Omental fat pad (tissue), 4 donors: ENCODE measurements at places on chromosomes 5 and 9.

DNA sequence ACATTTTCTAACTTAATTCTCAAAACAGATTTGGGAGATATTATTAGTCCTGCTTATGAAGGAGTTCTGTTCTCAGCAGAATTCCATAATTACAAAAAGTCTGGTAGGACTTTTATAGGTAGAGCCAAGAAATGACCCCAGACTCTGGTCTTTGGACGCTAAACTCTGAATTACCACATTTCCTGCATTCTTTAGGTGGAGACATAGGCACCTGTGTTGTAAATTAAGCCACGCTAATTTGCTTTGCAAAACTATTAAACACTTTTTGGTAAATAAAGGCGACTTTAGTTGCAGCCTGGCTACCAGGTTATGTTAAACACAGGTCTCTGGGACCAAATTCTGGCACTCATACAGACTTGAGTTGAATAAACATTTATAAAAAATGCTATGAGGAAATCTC, 77.7 kb downstream of the C9orf152 start:
- no peak for DNase-seq

DNA sequence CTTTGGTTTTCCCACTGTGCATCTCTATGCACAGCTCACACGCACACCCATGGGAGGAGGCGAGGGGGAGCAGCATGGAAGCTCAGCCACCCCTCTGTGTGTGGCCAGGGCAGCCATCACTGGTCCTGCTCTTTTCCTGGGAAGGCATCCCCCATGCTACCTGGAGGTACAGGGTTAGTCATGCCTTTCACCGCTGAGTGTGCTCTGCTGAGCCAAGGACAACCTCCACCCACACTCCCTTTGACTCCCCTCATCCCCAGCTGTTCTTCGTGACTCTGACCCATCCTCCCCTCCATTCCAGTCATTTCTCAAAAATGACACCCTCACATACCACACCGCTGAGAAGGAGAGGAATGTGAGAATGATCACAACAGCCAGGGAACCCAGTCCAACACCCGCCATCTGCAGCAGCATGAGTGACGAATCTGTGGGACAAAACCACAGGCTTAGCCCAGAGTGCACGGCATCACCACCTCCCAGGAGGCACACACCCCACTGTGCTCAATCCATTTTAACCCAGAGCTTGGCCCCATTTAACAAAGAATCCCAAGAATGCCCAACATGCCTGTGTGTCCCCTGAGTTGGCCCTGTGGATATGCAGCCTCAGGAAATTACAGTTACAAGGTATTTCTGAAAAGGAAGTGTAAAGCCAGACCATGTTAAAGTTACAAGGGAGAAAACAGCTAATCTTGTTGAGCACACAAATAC, 133.4 kb downstream of the SUSD1 start:
- no peak for DNase-seq

GRCh38 chr9:34139477-34140146, 13.1 kb upstream of the DCAF12 start:
- DNase-seq, result no peak

- DNase-seq, result no peak
Observed at GRCh38 chr9:4048441-4048840, 251.4 kb downstream of the GLIS3 start.

DNA sequence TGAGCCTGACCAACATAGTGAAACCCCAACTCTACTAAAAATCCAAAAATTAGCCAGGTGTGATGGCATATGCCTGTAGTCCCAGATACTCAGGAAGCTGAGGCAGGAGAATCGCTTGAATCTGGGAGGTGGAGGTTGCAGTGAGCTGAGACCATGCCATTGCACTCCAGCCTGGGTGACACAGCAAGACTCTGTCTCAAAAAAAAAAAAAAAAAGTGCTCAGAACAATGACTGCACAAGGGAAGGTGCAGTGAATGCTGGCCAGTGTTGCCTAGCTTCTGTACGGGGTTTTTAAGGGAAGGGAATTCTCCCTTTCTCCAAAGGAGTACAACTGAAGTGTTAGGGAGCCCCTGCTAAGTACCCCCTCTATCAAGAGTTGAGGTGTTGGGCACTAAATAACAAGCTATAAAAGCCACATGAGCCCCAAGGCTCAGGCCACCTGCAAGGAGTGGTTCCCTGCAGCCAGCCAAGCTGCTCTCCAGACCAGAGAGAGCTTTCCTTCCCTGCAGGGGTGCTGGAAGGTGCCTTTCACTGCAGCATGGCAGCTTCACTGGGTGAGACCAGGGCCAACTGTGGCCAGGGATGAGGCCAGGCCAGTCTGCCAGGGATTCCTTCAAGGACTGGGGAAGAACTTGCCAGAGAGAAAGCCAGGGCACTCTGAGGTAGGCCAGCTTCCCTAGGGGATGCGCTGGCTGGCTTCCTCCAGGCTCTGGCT, 14.8 kb downstream of the GADD45G start:
- no peak for DNase-seq

DNA sequence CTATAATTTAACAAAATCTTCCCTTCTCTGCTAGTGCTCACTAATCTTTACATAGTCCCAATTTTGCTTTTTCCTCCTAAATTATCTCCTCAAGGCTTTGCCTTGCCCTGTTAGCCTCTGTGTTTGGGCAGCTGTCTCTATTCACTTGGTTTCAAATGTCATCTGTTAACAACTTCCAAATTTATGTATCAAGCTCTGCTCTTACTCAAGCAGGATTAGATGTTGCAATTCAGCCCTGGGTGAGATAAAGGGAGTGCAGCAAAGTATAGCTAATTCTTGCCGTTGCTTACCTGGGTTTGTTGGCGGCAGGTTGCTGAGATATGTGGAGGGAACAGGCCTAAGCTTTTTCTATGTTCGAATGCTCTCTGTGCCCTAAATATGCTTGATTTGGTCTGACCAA, 483.8 kb downstream of the DMAC1 start:
- DNase-seq, result no peak

DNA sequence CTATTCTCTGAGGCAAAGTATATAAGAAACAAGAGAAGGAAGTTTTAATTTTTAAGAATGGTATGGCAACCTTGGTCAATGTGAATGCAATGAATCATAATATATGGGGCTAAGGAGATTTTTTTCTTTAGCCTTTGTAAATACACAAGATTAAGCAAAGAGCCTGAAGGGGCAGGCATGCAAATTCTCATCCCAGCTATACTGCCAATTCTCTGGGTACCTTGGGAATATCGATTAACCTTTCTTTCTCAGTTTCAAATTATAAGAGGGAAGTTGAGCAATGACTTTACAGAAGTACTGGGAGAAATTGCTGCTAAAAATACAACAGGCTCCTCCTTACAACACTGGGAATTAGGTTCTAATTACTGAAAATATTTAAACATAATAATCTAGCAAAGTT, 97.5 kb downstream of the MRPS27 start:
- DNase-seq, result no peak

DNA sequence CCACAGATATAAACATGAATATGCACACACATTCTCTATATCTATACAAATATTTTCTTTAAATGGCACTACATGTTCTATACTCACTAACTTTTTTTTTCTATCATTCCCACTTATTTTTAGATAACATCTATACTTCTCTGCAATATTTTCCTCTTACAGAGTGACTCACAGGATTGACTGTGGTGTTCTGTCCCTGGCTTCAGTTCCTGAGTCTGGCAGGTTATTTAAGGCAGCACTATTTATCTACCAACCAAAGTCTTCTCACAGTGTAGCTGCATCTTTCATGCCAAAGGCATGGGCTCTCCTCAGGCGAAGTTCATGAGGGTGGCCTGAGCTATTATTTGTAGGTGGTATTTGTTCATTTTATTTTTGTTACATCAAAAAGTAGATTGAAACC, 409.0 kb downstream of the PRR16 start:
- no peak for DNase-seq

DNA sequence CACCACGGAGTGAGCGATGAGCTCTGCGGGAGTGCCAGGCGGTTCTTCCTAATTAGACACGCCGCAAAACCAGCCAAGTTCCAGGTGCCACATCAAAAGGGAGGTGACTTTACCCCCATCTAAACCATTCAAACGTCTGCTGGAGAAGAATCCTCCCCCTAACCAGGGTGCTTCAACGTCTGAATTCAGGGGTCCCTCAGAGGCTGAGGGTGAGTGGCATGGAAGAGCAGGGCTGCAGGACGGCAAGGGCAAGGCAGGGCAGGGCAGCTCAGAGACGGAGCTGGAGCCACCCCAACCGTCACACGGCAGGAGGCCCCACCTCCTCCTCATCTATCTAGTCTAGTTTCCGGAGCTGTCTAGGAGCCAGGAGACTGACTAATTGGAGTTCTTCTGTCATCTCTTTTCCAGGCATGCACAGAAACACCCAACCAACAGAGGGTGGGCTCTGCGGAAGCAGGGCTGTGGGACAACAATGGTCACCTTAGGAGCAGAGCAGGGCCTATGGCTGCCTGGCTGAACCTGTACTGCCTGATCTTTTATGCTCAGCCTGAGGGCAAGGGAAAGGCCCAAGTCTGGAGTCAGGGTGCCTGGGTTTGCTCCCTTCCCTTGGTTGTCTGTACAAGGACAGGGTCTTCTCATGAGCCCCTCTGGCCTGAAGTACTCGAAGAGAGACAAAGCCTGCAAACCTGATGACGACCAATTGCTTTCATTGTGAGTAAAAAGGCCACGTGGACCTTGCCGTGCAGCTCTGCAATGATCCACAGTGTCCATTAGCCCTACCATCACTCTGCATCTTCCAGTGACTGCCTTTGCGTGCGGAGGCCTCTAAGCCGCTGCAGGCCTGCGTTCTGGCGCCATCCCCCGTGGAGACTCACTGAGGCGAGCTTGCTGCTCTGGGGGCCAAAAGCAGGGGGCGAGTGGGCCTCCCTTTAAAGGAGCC, 81.0 kb upstream of the SLC25A51 start:
- DNase-seq, result no peak

- DNase-seq, result peak; percentile 91
Observed at GRCh38 chr5:180868960-180869359, 7.9 kb upstream of the ZFP62 start.

DNA sequence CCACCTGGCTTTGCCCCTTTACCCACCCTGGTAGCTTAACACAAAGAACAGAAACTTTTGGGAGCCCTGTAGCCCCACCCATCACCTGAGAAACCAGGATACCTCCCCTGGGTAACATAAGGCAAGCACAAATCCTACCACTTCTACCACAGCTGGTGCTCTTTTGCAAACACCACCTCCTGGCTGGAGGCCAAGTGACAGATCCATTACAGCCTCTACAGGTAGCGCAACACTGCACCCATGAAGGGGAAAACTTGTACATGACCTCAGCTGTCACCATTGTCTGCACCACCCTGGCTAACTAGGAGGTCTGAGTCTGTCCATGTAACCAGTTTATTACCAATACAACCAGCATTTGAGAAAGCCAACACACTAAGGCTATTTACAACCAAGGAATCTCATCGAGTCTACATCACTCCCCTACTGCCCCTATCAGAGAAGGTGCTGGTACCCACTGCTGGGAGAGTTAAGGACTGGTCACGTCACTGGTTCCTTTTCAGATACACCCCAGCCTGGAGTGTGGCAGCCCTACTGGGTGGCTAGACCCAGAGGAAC, 128.6 kb downstream of the PJA2 start:
- DNase-seq, result no peak

DNA sequence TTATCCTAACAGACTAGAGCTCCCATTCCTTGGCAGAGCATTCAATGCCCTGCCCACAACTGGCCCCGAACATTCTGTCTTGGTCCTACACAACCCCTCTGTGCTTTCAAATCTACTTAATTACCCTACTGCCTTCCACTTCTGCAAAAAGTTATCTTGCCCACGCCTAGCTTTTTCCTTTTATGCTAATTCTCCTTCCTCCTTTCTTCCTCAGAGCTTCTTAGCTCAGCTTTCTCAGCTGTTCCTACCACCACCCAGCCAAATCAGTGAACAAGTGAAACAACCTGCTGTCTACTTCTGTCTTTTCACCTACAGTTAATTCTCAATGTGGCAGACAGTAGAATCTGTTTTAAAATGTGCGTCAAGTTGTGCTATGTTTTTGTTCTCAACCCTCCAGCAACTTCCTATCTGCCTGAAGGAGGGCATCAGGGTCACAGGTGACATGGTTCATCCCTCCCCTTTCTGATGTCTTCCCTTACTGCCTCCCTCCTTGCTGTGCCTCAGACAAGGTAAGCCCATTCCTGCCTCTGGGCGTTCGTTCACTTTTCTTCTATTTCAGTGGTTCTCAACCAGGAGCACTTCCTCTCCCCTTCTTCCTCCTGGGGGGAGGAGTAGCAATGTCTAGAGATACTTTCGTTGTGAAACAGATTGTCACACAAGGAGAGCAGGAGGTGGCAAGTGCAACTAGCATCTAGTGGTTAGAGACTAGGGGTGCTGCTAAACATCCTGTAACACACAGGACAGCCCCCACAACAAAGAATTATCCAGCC, 1.3 kb upstream of the REEP5 start:
- no peak for DNase-seq

GRCh38 chr9:98318834-98319478, 63.5 kb upstream of the TBC1D2 start:
- DNase-seq, result no peak

DNA sequence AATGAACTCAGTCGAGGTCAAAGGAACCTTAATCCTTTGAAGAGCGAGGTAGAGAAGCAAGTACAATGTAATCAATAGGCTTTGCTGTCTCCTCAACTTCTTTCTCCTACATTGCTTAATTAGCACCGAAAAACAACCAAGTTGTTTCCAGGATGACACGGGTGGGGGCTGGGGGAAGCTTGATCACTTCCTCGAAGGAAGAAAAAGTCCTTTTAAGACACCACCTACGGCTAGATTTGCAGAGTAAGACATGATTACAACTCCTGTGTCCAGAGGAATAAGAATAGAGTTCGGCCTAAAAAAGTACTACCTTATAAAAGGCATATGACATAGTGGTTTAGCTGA, 811 bp upstream of the ARRDC3 start:
- DNase-seq, result no peak

DNA sequence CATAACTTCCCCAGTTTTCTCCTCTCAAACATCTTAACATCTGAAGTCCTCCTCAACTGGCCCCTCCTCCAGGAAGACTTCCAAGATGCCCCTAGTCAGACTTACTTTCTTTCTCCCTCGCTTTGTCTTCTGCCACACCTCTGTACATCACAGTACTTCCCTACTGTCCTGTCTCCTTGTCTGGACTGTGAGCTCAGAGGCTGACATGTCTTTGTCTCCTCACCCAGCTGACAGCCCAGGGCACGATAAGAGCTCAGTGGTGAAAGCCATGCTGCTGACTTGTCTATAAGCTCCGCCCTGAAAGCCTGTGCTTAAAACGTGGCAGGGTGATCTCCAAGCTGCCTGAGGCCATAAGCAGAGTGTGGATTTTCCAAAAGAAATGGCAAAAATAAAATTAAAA, 33.0 kb upstream of the SLC25A51 start:
- DNase-seq, result no peak

- no peak for DNase-seq
Observed at GRCh38 chr9:133210609-133211008, 1.6 kb upstream of the OBP2B start.

DNA sequence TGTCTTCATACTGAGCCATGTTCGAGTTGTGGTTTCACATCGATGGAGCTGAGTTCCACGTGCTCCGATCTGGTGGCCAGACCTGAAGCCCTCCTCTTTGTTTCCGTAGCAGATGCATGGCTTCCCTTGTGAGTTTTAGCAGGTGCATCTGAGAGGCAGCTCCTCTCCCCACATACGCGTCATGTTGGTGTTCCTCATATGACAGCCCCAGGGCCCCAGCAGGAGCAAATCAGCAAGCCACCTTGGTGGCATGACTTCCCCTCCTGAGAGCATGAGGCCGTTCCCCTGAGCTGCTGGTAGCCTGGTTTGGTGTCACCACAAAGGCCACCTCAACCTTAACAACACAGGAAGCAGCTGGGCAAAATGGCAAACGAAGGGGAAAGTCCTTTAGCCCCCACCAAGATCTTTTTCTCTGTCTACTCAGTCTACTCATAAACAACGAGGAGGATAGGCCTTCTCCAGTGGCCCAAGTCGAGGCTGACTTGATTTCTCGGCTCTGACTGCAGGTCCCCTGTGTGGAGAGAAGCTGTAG, 5.9 kb downstream of the CYFIP2 start:
- DNase-seq, result no peak
